NCI-H1694 treated with DMSO at 0.1 percent for 48 hours (cell line): ENCODE measurements at places on chromosomes 6 and 20.

GRCh38 chr6:163867518-163868292 is 453.2 kb downstream of the QKI start:
- DNase-seq = no peak

- DNase-seq = no peak
These were observed 122.6 kb downstream of the SGK1 start for GRCh38 chr6:134195164-134195906.

DNA sequence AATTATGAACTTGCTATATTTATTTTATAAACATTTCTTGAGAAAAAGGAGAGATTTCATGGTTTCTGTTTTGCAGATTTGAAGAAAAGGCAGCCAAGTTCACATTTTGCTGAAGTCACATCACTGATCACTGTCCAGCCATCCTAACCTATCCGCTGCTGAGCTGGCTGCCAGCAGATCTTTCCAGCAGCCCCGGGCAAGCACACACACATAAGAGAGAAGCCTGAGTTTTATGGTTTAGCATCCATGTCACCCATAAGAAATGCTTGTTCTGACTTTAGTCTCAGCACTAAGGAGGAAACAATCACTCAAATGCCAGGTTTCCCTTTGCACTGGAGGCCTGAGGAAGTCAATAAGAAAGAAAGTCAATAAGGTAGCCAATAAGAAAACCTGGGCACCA is 287.1 kb downstream of the SMOC2 start:
- no peak for DNase-seq

- DNase-seq = no peak
These were observed 719 bp upstream of the EDN1 start for GRCh38 chr6:12289365-12289919.

GRCh38 chr20:58028123-58028522 is 200.3 kb downstream of the ANKRD60 start:
- no peak for DNase-seq

- no peak for DNase-seq
These were observed 57.8 kb upstream of the TPD52L1 start for GRCh38 chr6:125095580-125096301.

DNA sequence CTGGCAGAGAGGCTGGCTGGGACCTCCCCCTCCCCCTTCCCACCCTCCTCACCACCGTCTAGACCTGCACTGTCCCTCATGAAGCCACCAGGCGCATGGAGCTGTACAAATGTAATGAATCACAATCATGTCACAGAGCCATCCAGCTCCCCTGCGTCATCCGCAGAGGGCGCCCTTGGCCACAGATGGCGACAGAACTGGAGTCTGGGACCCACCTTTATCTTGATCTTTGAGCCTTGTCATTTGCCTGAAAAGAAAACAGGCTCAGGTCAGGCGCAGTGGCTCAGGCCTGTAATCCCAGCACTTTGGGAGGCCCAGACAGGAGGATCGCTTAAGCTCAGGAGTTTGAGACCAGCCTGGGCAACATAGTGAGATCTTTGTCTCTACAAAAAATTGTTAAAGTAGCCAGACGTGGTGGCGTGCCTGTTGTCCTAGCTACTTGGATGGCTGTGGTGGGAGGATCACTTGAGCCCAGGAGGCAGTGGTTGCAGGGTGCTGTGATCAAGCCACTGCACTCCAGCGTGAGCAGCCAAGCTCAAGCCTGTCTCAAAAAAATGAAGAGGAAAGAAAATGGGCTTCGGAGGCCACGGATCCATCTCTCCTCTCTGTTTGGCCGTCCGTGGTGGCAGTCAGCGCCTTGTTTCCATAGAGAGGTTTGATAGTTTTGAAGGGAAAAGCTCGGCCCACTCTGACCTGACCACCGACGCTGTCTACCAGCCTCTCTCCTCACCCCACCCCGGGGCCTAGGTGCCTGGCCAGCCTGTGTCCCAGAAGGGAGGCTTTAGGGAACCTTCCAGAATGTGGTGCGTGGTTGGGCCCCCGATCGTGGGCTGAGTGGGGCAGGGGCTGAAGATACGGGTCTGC is 6.2 kb downstream of the COL9A3 start:
- DNase-seq = peak; percentile 83

GRCh38 chr6:42292004-42292740 is 74.5 kb upstream of the MRPS10 start:
- DNase-seq = no peak

GRCh38 chr6:6915813-6916547 is 191.8 kb upstream of the RREB1 start:
- no peak for DNase-seq

DNA sequence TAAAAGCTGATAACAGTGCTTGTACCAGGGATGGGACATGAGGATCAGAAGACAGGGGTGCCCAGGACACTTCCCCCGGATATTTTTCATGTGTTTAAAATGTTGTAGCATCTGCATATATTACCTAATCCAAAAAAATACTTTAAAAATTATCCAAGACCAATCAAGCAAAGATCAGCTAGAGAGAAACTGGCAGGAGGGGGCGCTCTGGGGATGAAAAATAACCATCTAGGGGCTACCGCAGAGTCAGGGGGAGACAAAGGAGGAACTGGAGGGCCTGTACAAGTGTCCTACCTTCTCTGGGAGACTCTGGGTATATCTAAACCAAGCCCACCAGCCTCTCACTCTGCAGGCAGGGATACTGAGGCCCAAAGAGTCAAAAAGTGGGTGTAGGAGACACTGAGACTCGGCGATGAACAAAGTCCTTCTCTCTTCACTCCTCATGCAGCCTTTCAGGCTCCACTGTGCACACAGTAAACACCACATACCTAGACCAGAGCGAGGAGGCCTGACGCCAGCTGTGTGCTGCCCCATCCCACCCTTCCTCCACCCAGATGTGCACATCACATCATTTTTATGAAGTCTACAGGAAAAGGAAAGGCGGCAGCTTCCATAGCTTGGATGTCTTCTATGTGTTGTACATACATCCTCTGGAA is 9.8 kb downstream of the RIMS4 start:
- no peak for DNase-seq

DNA sequence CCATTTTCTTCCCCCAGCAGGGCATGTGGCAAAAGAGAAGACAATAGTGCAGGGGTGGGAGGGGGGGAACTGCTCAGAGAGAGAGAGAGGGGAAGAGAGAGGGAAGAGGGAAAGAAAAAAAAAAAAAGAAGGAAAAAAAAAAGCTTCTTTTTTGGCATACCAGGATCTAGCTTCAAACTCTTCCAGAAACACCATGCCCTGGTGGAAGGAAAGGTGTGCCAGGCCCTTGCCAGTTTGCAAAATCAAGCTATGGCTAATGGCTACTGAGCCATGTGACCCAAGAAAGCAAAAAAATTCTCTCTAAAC is 326 bp downstream of the ZMYND8 start:
- DNase-seq = no peak

DNA sequence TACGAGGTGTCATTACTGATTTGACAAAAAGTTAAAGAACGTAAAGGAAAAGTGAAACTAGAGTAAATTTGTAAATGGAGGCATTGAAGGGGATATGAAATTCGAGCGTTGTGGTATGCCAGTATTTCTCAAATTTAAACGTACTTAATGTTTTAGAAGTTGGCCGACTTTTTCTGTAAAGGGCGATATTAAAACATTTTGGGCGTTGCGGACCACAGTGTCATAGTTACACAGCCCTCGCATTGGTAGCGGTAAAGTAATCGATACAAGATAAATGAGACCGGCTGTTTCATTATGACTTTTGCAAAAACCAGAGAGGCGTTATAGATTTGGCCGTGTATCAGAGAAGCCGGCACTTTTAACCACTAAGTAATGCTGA is 39.6 kb downstream of the OR2B2 start:
- DNase-seq = no peak

DNA sequence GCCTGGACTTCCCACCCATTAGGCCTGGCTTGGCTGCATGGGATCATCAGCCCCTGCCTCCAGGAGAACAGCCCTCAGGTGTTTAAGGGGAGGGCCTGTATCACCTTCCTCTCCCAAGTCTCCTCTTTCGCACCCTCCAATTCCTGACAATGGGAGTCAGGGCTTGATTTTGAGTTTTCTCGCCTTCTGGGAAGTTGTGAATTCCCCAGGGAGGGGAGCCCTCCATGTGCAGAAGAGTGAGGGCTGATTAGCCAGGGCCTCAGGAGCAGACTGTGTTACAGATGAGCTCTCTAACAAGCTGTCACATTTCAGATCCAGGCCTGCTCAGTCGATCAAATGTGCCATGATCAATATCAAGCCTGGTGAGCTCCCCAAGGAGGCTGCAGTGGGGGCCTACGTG is 42.4 kb downstream of the CNBD2 start:
- no peak for DNase-seq

DNA sequence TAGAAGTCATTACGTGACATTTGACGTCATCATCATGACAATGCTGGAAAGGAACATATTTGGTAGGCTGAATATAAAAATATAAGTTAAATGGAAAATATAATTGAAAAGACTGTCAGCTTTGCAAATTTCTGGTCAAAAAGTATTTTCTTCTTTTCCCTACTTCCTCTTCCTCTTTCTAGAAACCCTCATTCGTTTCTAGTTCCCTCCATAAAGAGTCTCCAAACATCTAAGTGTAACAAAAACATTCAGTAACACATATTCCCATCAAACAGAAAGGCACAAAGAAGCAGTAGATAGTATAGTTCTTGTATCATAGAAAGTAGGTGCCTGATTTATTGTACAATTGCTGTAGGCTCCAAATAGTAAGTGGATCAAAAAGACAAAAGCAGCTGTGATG is 150.8 kb upstream of the FAM83B start:
- DNase-seq = no peak

DNA sequence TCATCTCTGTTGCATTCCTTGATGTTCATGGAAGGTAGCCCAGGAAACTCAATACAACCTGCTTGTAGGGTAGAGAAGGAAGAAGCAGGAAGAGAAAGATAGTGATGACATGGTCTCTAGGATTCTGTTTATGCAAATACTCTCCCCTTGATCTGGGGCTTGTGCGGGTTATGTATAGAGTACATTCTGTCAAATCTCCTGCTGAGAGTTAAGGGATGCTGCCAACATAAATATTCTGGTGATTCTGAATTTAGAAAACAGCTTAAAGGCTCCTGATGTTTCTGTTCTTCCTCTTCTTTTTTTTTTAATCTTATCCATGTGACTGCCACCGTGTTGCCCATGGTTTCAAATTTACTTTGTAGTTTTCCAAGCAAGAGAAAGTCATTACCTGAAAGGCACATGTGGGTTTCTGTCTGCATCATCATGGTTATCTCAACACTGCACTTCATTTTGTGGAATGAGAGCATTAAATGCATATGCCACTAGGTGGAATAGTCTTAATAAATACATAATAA is 150.6 kb downstream of the RPS12 start:
- DNase-seq = no peak

GRCh38 chr20:10079964-10080363 is 45.2 kb downstream of the ANKEF1 start:
- no peak for DNase-seq

DNA sequence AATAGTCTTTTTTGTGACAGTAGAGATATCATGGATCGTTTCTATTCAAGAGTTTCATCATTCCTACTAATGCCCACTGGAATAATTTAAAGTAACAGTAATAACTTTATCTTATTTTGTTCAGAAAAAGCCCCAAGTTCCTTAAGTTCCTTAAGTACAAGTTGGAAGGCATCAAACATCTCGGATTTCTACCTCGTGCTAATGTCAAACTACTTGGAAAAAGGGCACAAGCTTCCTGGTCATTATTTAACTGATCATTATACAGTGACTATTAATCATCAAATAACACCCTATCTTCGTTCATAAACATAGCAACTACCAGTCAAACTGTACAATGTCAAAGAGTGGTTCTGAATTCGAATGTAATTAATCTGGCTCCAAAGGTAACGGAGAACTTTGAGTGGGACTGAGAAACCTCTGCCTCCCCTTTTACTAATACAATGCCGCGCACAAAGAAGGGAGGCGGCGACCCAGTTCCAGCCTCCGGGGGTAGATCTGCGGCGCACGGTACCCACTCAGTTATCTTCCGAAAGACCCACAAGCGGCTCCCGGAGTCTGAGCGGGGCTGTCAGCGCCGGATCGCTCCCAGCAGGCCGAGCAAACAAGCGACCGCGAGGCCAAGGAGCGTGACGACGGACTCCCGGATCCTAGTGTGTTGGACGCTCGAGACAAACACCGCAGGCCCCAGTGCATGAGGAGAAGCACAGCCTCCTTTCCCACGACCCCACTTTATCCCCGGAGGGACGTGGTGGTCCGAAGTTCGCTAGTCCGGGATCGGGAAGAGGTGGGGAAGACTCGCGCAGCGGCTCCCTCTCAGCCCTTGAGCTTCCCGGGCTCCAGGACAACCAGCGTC is 716 bp downstream of the SHPRH start:
- DNase-seq = no peak

DNA sequence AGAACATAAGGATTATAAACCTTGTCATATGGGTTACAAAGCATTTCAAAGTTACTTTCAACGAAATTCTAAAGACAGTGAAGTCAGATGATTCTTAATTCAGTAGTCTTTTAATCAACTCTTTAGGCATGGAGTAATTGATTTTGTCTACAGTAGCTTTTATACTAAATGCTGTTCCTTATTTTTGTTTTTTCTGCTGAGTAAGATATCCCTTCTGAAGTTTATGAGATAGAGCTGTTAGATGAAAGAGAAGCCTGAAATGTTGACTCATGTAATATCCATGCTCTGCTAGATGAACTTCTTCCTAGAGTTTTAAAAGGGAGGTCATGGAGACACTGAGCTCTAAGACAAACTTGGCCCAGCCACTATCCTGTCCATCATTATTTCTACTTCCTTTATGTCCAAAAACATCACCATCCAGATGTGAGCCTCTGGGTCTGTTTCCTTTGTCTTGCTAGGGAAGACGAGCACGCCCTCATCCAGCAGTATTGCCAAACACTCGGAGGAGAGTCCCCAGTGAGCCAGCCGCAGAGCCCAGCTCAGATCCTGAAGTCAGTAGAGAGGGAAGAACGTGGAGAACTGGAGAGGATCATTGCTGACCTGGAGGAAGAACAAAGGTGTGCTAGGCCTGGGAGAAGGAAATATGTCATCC is 550.3 kb downstream of the UTRN start:
- DNase-seq = no peak

GRCh38 chr20:11675920-11676629 is 241.6 kb upstream of the BTBD3 start:
- no peak for DNase-seq
